ENCODE measurements at places on chromosomes 2 and 18.

- no peak for DNase-seq
These were observed 19.4 kb downstream of the MPPE1 start for GRCh38 chr18:11888726-11889125.

- no peak for DNase-seq
These were observed 90.1 kb downstream of the EML6 start for GRCh38 chr2:54813584-54813983.

DNA sequence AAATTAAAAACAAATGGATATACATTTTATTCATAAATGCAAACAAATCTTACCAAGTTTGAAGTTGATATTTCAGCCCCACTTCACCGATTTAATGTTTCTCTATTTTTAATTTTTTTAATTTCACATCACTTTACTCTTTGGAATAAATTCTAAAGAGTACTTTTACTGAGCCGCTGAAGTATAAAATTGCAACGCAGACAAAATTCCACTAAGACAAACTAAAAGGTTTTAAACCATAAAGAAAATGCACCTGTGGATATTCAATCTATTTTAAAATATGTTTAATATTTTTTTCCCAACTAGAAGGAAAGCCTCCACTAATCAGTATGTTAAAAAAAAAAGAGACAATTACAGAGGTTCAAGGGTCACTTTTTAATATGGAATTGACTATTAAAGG lies 1073.9 kb upstream of the CRIM1 start:
- no peak for DNase-seq

GRCh38 chr2:10326151-10326616 lies 23.5 kb downstream of the HPCAL1 start:
- no peak for DNase-seq

GRCh38 chr18:69487488-69488394 lies 87.1 kb downstream of the DOK6 start:
- DNase-seq, result no peak

- no peak for DNase-seq
These were observed 15.5 kb downstream of the SPATS2L start for GRCh38 chr2:200321780-200322534.

DNA sequence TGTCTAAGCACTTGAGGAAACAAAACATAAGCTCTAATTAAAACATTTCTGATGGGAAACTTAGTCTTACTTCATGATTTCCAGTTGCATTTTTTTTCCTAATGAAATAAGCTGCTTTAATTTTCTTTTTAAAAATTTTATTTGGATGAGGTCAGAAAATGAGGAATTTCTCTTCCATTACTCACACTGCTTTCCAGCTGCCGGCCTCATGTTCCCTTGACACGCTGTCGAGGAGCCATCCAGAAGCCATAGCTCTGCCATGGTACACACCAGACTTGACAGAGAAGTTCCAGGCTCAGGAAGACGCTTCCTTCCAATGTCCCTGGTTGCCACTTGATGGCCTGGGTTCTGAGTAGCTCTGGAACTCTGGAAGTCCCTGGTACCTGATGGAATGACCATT lies 12.1 kb upstream of the MAPRE2 start:
- DNase-seq, result no peak

- no peak for DNase-seq
These were observed 316.1 kb upstream of the MYT1L start for GRCh38 chr2:2647141-2647541.

DNA sequence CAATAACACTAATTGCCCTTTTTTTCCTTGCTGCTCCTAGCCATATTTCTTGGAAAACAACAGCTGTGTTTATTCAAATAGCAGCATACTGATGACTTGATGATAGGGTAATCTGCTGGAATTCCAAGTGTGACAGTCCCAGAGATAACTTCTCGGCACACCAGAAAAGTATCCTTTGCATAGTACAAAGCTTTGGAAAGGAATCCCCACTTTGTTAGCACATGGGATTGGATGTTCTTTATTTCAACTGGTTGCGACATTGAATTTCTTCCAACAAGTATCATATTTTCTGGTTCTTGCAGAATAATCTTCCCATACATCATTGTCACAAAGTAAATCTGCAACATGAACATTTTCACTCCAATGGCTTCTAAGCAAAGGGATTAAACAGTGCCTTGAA lies 445.8 kb upstream of the ACVR2A start:
- DNase-seq, result no peak

- no peak for DNase-seq
These were observed 156.8 kb downstream of the CELF4 start for GRCh38 chr18:37408676-37409265.

DNA sequence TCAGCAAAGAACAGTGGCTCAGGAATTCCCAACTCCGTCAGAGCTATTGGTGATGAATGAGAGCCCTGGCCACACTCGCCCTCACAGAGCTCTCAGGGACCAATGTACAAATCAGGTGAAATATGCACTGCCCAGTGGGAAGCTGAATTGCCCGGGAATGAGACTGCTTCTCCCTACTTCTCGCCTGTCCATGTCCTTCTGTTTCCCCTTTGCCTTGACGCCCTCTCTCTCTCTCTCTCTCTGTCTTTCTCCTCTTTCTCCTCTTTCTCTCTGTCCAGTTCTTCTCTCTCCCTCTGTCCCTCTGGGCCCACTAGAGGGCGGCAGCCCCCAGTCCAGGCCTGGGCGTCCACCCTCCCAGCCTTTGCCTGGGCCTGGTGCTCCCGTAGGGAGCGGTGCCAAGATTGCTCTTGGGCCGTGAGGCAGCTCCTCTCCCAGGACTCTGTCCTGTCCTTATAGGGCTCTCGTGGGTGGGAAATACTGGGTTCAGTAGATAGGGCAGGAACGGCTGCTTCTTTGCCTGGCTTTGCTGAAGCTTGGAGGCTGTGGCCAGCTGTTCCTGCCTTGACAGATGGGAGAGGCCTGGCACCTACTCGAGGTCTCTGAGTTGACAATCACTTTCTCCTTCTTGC lies 28.4 kb upstream of the PUM2 start:
- DNase-seq, result peak; percentile 62

GRCh38 chr18:10076502-10077030 lies 162.8 kb downstream of the VAPA start:
- DNase-seq, result no peak

- DNase-seq, result no peak
These were observed 43.7 kb upstream of the NAT8 start for GRCh38 chr2:73685764-73686438.

DNA sequence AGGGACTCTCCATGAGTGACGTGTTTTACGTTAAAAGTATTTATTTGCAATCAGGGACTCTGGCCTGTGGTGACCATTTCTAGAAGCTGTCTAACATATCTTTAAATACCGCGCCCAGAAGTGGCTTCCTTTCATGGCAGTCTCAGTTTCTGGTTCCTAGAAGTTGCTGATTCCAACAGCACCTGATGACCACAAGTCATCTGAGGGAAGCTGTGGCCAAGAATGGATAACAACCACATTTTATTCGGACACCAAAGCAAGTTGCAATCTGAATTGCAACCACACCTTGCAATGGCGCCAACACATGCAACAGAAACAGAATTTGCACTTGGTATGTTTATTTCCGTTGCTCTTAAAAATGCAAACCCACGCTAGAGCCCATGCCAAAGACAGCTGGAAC lies 33.1 kb downstream of the MEX3C start:
- no peak for DNase-seq

DNA sequence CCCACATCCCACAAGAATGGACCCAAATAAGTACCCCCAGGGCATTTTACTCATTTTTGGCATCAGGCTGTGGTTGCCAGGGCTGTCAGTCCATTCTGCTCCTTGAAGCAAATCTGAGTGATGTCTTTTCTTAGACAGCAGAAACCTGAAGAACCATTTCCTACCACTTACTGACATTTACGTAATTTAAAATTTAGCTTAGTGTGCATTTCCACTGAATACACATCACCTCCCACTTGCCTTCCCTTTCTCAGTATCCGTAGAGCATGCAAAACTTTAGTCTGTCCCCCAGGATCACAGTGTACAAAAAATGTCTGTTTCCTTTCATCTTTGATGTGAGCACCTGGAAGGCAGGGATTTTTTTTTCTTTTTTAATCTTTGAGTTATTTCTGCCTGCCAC lies 130.3 kb downstream of the XIRP2 start:
- DNase-seq, result no peak

DNA sequence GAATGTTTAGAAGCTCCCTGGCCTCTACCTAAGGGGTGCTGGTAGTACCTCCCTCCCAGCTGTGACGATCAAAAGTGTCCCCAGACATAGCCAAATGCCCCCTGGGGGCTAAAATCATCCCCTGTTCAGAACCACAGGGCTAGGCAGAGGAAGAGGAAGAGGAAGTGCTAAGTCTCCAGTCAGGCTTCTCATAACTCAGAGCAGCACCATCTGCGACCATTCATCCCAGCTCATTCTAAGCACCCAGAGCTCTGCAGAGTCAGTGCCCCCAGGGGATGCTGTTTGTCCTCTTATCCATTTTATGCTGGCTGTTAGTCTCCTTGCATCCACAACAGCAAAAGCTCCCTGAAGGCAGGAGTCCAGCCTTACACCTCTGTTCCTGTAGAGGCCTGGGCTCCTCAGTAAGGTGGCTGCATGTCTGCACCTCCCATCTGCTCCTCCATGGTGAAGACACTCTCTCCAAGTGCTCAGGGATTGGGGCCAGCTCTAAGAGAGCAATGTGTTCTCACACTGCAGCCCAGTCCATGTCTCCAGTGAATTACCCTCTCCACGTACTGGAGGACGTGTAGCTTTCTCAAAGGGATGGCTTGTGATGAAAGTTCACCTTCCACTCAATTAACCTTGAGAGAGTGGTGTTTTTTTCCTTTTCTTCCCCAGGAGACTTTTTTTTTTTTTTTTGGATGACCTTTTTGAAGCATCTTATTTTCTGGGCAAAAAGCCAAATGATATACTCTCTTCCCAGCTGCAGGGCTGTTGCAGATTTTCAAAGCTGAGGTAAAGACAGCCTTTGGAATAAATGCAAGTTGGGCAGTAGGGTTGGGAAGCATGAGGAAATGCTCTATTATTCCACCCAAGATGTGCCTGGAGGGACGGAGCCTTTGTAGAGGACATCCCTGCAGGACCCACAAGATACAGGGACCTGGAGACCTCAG lies 158.9 kb upstream of the SLC14A2 start:
- DNase-seq, result no peak

- DNase-seq, result no peak
These were observed 21.0 kb upstream of the PTMA start for GRCh38 chr2:231687133-231687852.

DNA sequence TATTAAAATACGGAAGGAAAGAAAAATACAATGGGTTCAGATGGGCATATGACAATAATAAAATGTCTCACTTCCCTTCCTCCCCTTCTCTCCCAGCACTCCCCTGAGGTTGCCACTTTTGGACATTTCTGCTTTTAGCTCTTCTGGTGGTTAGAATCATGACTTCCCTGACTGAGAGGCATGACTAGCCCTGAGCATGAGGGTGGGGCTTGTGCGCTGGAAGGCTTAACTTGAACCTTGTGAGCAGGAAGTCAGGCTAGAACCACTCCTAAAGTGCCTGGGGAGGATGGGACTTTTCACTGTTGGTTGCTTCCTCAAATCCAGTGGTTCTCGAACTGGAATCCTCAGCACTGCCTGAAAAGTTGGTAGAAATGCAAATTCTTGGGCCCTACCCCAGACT lies 19.7 kb upstream of the ARHGAP25 start:
- DNase-seq, result no peak

DNA sequence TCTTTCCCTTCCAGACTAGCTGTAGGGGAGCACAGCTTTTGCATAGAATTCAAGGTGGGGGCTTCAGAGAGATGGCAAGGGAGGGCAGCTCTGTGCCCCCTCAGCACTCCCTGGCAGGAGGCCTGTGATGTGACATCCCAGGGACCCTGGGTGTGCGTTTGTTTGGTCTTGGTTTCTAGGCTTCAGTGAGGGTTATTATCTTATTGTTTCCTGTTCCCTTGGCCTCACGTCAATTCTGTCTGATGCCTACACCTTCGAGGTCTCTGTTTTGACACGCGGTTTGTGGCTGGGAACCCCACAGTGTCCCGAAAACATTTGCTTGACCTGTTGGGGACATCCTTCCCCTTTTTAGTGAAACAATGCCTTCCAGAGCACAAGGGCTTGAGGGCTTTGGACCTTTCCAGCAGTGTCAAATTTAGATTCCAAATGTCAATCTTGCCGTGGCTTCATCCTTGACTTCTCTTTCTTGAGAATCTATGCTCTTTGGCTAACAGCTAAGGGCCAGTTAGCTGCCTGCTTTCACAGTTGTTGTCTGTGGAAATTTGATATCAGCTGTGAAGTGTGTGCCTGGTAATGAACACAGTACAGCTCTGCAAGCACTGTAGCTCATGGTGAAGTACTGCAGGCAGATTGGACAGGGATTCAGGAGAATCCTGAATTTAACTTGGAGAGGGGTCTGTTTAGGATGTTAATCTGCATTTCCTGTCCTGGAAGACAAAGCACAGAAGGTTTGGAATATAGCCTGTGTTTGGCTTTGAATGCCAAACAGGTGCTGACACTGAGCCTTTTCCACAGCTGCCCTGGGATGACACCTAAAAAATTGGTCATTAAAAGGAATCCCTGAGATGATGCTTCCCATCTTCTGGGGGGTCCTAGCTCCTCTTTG lies 108.2 kb upstream of the CXCR4 start:
- DNase-seq, result no peak

Measured in prostate gland (tissue), 2 donors.